Activated T-cell treated with anti-CD3 and anti-CD28 coated beads, Interleukin-2, amount 50 U/mL, for 48 hours (primary cell): ENCODE measurements at places on chromosomes 7 and 10.
A peak's percentile ranks its signal among the peaks of the same experiment; 100 is the strongest.

GRCh38 chr7:38312821-38313220, 39.4 kb upstream of the TARP start:
- DNase-seq = no peak

DNA sequence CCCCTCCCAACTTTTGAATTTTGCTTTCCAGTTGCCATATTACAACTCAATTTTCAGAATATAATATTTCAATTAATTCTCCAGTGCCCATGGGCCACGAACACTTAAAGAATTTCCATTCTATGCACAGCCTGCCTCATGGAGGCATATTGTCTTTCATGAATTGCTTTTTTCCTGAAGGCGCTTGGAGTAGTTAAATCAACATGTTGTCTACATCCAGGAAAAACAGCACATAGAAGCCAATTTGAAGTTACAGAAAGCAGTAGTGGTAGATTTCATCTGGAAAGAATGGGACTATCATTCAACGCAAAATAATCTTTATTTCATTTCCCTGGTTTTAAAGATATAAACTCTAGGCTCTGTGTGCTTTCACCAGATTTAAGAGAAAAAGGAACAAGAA, 106.0 kb downstream of the NRP1 start:
- DNase-seq = no peak

GRCh38 chr10:43885842-43886241, 237.2 kb upstream of the ZNF32 start:
- no peak for DNase-seq

GRCh38 chr10:3179174-3179573, 6.6 kb upstream of the PITRM1 start:
- DNase-seq = no peak

DNA sequence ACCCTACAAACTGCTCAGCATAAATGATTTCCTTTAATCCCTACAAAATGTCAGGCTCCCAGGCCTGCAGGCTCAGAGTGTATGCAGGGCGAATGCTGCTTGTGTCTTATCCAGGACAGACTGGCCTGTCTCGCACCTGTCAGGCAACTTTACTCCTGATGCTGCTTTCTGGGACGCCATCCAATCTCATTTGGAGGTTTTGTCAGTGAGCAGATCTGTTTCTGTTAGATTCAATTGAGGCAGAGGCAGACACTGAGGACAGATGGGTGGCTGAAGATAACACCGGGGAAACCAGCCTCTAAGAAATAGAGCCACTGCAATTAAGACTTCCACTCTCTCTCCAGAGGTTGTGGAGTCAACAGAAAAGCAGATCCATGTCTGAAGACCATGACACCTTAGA, 115.6 kb downstream of the DPP6 start:
- DNase-seq = no peak

DNA sequence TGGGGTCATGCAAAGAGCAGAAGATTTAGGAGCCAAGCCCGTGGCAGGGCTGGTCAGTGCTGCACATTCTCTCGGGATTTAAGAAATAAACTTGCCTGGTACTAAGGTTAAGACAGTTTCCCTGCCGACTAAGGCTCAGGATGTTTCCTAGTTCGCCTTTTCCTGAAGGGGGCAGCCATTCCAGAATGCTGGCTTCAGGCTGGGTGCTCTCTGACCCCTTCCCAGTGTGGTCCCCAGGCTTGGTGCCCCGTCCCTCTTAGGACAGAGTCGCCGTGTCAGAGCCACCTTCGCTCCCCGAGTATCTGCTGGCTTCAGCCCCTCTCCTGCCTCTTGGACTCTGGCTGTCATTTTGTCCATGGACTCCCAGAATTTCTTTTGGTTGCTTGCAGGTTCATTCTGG, 117.2 kb downstream of the ELFN1 start:
- DNase-seq = no peak

DNA sequence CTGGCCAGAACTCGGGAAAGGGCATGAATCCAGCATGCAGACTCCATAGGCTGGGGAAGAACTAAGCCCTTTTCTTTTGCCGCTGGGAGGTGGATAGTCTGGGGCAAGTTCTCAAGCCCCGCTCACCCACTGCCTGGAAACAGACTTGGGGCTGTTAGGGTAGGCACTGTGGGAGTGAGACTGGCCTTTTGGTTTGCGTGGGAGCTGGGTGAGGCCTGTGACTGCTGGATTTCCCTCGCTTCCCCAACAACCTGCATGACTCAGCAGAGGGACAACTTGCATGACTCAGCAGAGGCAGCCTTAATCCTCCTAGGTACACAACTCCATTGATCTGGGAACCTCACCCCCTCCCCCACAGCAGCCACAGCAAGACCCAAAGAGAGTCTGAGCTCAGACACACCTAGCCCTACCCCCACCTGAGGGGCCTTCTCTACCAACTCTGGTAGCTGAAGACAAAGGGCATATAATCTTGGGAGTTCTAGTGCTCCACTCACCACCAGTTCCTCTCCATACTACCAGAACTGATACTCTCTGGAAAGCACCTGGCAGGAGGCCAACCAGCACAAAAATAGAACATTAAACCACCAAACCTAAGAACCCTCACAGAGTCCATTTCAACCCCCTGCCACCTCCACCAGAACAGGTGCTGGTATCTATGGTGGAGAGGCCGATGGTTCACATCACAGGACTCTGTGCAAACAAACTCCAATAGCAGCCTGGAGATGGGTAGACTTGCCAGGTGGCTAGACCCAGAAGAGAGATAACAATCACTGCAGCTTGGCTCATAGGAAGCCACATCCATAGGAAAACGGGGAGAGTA, 81.4 kb upstream of the LAMB4 start:
- no peak for DNase-seq

GRCh38 chr7:48165157-48165556, 6.1 kb upstream of the ABCA13 start:
- no peak for DNase-seq

DNA sequence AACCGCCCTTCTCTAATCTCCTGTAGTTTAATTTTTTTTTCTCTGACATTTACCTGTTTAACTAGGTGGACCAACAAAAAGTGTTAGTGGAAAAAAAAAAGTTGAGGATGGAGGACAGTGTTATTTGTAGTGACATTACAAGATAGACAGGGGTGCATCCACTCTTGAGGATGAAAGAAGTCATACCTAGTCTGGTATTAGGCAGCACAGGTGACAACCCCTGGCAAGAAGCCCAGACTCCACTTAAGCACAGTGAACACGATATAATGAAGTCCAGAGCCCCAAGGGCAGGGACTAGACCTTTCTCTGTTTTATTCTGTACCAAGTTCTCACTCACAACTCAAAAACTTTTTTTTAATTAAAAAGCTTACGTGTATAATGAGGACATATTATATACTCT, 268.4 kb downstream of the GPR37 start:
- DNase-seq = no peak

DNA sequence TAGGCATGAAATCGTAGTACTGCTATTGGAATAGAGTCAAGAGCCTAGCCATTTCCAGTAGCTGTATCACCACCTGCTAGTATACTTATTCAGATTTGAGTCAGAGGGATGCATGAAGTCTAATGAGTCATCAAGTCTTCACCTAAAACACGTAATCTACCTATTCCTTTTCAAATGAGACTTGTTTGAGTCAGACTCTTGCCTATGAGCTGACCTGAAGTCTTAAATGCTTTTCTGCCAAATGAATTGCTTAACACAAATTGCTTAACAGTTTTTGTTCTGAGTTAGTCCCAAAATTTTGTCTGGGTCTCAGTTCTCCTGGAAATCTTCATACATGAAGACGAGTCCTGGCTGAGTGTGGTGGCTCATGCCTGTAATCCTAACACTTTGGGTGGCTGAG, 165.2 kb downstream of the GNAT3 start:
- DNase-seq = peak; percentile 18

DNA sequence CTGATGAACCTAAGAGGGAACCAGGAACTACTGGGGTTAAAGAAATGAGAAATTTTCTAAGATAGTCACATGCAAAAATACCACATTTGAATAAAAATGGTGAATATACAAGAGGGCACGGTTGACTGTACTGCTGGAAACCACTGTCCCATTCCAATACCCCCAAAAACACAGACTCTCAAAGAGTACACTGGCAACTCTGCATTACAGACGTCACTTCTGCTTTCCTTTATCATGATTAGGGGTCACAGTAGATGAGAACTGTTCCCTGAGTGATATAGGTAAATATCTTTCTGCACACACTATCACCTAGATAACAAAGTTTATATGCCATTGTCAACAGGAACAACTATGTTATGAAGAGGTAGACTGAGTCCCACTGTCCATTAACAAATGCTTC, 69.5 kb downstream of the RAPGEF5 start:
- DNase-seq = no peak

GRCh38 chr7:14432924-14433323, 443.5 kb upstream of the ETV1 start:
- no peak for DNase-seq

- DNase-seq = no peak
These were observed 56.8 kb downstream of the EPDR1 start for GRCh38 chr7:37977243-37977642.

- DNase-seq = no peak
These were observed 145.7 kb downstream of the RNLS start for GRCh38 chr10:88437411-88437810.

DNA sequence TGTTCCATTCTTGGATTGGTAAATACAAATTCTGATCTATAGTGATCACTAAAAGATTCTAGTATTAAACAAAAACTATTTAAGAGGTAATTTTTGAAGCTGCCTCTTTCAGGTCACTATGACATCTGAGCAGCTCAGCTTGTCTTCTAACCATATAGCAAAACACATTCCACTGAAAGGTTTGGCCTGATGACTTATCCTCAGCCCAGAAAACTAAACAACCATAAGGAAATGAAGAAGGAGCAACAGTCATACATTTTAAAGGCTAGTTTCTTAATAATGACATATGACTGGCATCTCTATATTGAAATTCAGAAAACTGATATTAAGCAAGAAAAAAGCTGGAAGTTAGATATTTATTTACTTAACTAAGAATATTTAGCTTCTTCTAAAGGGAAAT, 24.6 kb downstream of the NT5C2 start:
- DNase-seq = no peak
